ENCODE measurements at places on chromosomes 1 and 21.

DNA sequence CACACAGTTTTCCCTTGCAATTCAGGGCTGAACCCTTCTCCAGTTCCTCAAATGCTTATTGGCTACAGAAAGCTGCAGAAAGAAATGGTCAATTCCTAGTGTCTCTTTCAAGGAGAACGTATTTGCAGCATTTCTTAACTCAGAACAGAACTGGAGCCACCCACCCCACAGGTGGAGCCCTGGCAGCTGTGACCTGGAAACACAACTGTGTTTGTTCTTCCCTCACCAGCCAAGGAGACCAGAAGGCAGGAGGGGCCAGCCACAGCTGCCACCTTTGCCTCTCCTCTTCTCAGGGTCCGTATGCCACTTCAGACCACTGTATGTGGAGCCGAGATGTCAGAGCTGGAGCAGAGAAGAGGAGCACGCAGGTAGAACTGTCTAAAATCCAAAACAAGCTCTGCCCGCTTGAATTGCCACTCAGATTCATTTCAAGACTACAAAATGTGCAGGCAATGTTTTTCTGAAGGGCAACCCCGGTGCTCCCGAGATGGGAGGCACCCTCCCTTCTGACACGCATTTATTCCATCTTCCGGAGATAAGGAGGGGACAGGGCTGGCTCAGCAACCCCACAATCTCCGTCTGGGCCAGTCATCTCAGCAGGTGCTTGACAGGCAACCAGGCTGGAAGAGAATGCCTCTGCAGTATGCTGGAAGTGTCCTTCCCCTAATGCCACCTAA lies 16.7 kb downstream of the CD247 start:
- no peak for DNase-seq

DNA sequence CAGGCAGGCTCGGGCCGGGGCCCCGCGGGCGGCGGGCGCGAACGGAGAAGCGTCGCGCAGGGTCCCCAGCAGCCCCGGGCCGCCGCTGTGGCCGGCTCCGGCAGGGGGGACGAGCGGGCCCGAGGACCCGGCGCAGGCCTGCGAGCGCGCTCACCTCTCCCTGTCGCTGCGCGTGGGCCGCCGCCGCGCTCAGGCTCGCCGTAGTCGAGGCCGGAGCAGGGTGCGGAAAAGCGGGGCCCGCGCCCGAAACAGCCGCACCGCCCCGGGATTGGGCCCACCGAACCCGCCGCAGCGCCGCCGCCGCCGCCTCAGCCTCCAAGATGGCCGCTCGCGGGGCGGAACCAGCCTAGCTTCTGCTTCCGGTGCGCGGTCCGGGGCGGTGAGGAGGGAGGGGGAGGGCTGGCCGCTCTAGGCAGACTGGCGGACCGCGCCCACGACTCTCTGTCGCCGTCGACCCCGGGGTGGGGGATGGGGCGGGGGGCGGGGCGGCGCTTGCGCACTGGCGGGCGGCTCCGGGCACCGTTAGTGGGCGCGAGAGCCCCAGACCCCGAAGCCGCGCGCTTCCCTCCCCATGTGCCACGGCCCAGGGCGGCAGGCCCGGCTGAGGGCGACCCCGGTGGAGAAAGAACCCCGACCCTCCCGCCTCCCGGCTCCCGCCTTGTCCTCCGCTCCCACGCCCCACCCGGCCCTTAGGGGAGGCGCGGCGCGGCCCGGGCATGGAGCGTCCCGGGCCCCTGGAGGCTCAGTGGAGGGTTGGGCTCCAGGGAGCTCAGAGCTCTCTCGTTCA lies at the start of gene UBE2J2:
UBE2J2 (minus strand) TSS at position 343 of the 787 bp plus-strand sequence. CDS start 5,862 bp downstream, outside the sequence.
- peak; percentile 89 for DNase-seq

DNA sequence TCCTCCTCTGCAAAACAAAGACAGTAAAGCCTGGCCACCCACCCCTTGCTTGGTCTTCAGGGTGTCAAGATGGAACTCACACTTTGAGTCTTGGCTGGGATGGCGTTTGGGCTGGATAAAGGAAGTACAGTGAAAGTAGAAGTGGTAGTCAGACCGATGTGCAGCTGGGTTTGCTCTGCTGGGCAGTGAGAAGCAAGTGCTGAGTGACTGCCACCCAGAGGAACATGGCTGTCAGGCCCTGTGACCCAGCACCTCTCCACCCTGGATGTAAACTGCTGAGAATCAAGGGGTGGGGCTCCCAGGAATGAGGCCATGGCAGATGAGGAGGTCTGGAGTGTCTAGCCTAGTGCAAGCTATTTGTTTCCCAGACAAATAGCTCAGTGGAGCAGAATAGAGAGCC lies 51.2 kb downstream of the POFUT2 start:
- no peak for DNase-seq

DNA sequence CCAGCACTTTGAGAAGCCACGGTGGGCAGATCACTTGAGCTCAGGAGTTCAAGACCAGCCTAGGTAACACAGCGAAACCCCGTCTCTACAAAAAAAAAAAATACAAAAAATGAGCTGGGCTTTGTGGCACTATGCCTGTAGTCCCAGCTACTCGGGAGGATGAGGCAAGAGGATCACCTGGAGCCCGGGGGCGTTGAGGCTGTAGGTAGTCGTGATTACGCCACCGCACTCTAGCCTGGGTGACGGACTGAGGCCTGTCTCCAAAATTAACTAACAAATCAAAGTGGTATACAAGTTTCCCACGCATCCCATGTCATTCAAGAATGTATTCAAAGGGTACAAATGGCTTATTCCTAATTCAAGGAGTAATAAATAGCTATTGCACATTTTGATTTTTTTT lies 2.4 kb downstream of the AUNIP start:
- DNase-seq, result no peak

GRCh38 chr1:157008502-157008901 lies 37.0 kb downstream of the ARHGEF11 start:
- DNase-seq, result no peak

- no peak for DNase-seq
These were observed 1.1 kb downstream of the RYR2 start for GRCh38 chr1:237042892-237043576.

DNA sequence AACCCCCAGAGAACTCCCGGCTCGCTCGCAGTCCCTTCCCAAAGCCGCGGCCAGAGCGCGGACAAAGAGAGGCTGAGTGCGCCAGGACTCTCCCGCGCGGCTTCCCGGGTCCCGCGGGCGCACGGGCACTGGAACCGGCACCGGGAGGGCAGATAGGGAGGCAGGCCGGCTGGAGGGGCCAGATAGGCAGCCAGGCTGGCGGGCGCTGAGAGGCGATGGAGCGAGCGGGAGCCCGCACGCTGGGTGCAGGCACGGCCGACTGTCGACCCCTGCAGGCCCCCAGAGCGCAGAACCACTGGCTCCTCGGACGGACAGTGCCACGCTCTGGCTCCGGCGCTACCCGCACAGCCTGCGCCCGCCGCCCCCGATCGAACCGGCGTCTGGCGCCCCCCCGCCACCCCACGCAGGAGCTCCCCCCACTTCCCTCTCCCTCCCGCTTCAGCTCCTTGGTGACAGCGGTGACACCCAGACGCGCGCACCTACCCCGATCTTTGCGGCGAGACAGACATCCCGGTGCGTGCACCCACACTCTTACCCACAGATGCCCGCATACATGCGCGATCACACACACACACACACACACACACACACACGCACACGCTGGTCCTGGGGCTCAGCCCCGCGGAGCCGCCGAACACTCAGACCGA lies 534 bp downstream of the SLC6A9 start:
- no peak for DNase-seq

DNA sequence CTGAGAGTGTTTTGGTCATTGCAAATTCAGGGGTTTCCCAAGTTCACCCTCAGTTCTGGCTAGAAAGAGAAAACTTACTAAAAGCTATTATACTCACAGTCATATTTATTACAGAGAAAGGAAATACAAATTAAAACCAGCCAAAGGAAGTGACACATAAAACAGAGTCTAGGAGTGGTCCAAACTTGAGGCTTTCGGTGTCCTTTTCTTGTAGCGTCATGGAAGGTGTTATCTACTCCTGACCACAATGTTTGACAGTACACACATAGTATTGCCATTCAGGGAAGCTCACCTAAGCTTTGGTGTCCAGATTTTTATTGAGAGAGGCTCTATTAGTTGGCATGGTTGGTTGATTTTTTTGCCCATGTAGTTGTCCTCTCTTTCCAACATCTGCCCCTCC lies 59.0 kb downstream of the SLC35A3 start:
- no peak for DNase-seq

DNA sequence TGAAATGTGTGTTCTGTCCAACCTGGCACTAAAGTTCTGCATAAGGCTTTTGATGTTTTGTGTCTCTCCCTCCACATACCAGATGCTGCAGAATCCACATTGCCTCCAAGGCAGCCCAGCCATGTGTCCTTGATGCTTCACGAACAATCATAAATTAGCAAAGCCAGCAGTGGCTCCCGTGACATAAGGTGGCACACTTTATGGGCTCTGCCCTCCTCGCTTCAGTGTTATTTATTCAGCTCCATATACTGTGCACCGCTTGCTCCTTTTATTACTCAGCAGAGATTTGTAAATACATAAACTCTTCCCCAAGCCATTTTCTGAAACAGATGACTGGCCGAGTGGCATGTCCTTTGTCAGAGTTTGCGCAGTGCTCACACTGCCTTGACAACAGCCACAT lies 112.8 kb upstream of the SLC35F3 start:
- no peak for DNase-seq

DNA sequence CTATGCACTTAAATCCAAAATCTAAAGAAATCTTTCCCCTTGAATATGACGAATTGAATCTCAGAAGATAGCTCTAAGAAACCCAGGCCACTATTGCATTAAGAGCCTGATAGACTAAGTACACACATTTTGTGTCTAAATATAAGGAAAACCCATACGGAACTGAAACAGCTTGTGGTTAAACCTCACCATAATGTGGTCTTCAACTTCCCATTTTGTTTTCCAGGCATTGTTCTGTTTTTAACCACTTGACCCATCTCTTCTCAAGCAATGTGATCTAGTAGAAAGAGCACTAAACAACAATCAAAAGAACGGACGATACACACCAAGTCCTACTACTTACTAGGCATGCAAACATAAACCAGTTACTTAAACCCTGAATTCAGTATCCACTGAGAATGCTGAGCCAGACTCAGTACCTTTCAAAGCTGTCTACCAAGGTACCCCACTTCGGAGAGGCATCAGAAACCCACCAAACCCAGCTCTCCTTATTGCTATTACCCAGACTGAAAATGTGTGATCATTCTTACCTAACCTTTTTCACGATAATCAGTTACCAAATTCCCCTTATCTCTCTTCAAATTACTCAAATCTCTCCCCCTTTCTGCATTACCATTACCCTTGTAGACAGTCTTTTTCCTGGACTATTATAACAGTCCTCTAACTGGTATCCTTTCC lies 12.8 kb downstream of the OTUD7B start:
- no peak for DNase-seq

- no peak for DNase-seq
These were observed 536.6 kb downstream of the RWDD3 start for GRCh38 chr1:95770581-95770980.

DNA sequence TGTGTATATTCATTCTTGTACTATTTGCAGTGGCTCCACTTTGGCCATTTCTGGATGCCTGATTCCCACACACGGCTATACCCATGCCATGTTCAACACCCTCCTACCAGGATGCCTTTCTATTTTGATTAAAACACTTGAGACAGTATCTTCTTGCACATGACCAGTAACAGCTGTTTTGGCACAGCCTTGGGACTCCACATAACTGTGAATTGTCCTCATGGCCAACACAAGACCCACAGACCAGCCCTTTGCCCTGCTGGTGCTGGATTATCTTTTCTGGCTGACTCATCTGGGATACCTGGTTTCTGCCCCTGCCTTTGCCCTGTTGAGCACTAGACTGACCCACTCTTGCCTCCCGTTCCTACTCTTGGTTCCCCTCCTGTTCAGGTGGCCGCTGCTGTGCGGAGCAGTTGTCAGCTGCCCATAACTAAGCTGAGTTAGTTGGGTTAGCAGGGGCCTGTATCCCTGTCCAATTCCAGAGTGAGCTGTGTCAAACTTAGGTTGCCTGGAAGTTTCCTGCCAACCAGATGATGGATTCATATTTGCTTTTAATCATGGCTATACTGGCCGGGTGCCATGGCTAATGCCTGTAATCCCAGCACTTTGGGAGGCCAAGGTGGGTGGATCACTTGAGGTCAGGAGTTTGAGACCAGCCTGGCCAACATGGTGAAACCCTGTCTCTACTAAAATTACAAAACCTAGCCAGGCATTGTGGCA lies 10.8 kb upstream of the EYA3 start:
- DNase-seq, result no peak

DNA sequence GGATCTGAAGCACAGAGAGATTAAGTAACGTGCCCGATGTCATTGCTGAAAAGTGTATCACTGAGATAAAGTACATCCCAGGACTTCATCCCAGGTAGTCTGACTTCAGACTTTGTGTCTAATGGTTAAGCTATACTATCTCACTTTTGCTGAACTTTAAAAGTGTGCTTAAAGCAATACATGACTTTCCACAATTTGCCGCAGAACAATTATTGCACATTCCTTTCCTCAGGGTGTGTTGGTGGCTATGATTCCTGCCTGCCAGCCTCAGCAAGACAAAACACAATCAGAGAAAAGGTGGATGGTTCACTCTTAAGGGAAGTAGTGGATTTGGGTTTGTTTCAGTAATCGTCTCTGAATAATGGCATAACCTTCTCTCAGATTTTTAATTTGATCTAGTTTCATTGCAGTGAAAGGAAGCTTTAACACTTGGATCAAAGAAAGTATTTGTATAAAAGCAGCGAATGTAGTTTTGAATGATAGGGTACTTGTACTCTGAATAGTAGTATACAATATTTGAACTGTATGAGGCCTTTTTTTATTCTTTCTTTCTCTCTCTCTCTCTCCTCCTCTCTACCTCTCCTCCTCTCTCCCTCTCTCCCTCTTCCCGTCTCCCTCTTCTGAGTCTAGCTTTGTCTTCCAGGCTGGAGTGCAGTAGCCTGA lies 47.0 kb downstream of the CNST start:
- DNase-seq, result no peak

DNA sequence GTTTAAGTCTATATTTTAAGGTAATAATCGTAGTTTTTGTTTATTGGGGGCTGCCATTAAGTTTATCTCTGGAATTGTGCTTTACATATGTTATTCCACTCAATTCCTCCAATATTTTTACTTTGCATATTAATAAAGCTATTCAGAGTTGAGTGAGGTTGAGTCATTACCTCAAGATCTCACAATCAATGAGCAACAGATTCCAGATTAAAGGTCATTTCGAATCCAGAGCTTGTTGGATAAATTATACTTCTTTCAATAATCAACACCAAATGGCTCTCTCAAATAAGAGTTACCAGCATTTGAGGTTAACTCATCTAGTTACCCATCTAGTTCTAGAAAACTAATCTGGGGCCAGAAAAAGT lies 16.7 kb downstream of the RGS4 start:
- DNase-seq, result no peak

DNA sequence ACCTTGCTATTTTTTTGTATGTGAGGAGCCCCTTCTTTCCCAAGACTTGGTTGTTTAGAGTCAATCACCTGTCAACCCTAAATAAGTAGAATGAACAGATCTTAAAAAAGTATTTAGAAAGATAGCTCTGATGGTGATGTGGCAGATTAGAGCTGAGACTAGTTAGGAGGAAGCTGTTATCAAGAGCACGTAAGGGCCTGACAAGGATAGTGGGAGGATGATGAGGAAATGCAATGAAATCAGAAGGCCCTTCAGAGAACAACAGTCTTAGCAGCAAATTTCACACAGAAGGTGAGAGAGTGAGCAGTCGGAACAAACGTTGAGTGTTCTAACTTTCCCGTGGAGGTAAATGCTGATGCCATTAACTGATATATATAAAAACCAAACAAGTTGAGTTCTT lies 15.9 kb upstream of the S1PR1 start:
- DNase-seq, result no peak
